ENCODE measurements at places on chromosomes 1 and 21.
A peak's percentile ranks its signal among the peaks of the same experiment; 100 is the strongest.

GRCh38 chr1:61056573-61057439 lies 25.6 kb upstream of the NFIA start:
- peak; percentile 32 for ATAC-seq

DNA sequence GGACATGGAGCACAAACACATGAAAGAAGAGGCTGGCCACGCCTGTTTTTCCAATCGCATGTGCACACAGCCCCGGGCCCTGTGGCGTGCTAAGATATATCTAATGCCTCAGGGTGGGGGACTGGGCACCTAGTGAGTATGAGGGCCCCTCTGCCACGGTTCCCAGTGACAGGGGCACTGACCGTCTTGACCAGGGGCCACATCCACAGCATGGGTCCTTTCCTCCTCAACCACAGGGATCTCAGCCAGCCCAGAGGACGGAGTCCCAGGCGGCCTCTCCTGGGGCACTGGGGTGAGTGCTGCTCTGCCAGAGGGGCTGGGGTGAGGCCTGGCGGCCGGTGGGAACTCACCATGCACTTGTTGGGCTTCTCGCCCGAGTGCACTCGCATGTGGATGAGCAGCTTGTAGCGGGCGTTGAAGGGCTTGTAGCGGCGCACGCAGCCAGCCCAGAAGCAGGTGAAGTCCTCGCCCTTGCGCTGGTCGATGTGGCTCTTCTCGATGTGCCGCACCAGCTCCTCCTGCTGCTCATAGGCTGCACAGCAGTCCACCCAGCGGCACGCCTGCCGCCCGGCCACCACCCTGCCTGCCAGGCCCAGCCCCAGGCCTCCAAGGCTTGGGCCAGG lies 134.7 kb downstream of the DMRTB1 start:
- ATAC-seq: no peak

DNA sequence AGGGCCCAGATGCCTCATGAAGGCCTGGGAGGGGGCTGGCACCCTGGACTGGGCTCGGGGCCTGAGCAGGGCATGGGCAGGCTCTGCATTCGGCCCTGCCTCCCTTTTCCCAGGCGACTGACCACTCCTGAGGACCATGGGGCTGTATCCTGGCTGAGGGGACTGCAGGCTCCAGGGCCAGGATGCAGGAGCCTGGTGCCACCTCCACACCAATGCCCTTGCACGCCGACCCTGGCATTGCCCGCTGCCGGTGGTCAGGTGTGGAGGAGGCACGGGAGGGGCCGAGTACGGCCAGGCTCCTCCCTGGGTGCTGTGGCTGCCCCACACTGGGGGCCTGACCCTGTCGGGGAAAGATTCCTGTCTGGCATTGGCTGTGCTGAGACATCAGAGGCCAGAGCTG lies 128.9 kb downstream of the SIK1 start:
- ATAC-seq: no peak

DNA sequence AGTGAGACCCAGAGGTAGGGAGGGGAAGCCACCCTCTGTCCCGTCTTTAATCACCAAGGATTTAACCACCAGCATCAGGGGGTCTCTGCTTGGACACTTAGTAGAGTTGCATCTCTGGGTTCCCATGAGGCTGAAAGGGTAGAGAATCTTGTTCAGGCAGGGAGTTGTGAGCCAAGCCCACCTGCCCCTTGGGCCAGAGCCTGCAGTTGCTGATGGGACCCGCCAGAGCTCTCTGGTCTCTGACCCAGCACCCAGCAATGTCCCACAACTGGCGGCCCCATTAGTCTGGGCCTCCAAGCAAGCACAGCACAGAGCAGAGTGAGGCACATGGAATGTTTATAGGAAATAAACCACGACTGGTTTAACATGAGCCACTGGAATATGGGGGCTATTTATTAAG lies 166.3 kb downstream of the TRIM33 start:
- ATAC-seq: no peak

GRCh38 chr21:40176724-40177123 lies 309.5 kb downstream of the PCP4 start:
- no peak for ATAC-seq

- ATAC-seq: no peak
Measured at GRCh38 chr1:29278124-29278523, 41.8 kb downstream of the PTPRU start.

GRCh38 chr1:50634251-50634650 lies 211.0 kb upstream of the DMRTA2 start:
- no peak for ATAC-seq

DNA sequence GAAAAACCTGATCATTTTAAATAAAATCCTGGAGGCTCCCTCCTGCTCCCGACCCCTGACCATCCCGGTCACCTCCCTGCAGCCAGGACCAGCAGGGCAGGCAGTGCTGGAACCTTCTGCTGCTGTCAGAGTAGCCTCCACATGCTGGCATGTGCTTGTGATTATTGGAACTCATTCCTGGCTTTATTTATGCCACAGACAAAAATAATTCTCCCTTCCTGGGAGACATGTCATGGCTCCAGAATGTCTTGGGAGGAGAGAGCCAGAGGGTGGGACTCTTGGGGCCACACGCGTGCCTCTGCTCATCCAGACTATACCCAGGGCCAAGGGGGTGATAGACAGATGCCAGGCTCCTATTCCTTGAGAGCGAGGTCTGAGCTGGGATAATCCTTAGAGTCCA lies 183.6 kb upstream of the RAB4A start:
- ATAC-seq: no peak

DNA sequence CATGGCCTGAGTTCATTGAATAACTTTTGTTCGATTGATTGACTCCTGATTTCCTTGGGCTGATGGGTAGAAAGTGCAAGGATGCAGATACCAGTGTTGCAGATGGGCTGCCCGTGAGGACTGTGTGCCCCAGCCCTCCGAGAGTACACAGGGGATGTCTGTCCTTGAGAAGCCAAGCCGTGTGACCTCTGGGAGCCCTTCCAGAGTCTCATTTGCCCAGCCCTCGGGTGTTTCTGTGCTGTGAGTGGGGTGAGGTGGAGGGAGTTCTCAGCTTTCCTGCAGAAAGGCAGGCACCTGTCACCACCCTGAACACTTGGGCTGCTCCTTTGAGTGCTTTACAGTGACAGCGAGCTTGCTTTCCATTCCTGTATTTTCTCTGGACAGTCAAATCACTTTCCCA lies 96.4 kb upstream of the CACNA1E start:
- ATAC-seq: no peak

DNA sequence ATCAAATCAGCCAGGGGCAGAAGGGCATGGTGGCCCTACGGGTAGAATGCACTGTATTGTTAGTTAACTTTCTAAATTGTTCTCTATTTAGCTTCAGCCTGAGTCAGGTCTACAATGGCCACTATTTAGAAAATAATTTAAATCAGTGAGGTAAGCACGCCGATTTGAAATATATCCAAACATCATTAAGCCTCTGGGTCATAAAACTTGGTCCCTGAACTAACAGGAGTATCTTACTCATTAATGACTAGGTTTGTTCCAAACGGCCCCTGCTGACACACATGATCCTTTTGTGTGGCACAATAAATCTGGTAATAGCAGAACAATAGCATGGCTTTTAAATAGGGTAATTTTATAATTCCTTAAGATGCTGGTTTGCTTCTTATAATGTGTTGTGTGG lies 48.4 kb downstream of the STX6 start:
- no peak for ATAC-seq

GRCh38 chr1:116806245-116806644 lies 52.0 kb downstream of the CD2 start:
- peak; percentile 73 for ATAC-seq

DNA sequence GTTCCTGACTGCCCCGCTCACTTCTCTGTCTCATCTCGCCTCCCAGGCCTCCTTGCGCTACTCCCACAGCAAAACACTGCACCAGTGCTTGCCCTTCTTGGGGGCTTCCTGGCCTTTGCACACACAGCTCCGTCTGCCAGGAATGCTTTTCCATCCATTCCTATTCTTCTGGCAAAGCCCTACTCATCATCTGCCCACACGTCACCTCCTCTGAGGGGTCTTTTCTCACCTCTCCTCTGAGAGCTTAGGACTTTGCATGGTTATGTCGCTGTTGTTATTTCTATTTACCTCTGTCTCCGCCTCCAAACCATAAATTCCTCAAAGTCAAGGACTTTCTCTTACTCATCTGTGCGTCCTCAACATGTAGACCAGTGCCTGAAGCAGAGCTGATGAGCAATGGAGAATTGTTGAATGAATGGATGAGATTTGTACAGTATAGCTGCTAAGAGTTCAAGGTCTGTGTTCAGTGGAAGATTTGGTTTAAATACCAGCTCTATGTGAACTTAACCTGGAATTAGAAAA lies 26.4 kb upstream of the BTG2 start:
- ATAC-seq: no peak

DNA sequence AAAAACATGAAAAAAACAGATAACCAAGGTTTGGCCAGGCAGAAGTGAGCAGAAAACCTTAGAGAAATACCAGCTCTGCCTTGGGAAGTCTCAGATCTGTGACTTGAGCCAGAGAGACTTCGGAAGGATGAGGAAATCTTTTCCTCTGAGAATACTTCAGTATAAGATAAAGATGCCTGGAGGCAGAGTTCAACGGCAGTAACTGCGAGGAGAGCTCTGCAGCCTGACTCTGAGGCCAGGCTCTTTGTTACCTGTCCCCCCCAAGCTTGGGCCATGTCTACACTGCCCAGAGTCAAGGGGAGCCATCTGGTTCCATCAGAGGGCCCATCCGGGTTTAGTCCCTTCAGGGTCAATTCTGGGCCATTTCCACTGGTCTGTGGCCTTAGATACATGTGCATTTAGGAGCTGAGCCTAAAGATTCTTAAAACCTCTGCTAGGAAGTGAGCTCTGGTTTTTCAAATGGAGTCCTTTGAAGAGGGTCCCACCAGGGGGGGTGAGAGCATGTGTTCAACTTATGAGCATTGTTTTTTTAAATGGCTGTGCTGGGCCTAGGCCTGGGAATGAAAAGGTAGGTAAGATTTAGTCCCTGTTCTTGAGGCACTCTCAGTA lies 8.7 kb downstream of the KIRREL1 start:
- no peak for ATAC-seq

DNA sequence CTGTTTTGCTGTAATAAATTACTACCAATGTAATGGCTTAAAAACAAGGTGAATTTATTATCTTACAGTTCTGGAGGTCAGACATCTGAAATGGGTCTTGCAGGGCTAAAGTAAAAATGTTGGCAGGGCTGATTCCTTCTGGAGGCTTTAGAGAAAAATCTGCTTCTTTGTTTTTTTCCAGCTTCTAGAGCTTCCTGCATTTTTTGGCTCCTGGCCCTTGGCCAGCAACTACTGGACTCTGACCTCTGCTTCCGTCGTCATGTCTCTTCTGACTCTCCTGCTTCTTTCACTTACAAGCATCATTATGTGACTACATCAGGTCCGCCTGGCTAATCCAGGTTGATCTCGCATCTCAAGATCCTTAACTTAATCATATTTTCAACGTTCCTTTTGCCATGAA lies 350.9 kb downstream of the S1PR1 start:
- ATAC-seq: no peak

GRCh38 chr1:183609313-183609712 lies 19.1 kb upstream of the NCF2 start:
- ATAC-seq: no peak

- no peak for ATAC-seq
Measured at GRCh38 chr1:206700445-206701036, 15.8 kb downstream of the MAPKAPK2 start.

GRCh38 chr1:155007251-155007828 lies 4.7 kb downstream of the ZBTB7B start:
- no peak for ATAC-seq

DNA sequence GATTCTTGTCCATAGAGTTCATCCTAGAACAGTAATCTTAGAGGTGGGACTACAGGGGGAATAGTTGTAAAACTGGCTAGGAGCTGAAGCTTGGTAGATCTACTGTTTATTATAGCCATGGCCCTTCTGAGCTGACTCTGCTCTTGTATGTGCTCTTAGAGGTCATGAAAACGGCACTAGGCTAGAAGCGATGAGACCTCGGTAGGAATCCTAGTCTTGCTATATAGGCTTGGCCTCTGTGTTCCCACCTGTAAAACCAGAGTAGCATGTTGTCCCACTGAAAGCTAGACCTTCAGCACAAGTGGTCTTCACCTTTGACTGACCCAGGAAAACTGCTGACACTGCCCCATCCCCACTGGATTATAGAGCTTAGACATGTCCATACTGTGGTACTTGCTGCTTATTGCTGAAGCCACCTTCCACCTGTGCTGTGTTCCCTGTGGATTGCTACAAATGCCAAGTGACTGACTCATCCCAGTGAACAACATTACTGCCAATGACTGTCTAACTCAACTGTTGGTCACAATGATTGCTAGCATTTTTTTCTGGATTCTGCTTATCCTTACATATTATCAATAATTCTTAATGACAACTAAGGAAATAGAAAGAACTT lies 23.0 kb upstream of the PIGC start:
- no peak for ATAC-seq

GRCh38 chr1:246837418-246838117 lies 94.2 kb downstream of the AHCTF1 start:
- peak; percentile 17 for ATAC-seq

- ATAC-seq: no peak
Measured at GRCh38 chr1:20187813-20188454, 1.6 kb upstream of the PLA2G2C start.

DNA sequence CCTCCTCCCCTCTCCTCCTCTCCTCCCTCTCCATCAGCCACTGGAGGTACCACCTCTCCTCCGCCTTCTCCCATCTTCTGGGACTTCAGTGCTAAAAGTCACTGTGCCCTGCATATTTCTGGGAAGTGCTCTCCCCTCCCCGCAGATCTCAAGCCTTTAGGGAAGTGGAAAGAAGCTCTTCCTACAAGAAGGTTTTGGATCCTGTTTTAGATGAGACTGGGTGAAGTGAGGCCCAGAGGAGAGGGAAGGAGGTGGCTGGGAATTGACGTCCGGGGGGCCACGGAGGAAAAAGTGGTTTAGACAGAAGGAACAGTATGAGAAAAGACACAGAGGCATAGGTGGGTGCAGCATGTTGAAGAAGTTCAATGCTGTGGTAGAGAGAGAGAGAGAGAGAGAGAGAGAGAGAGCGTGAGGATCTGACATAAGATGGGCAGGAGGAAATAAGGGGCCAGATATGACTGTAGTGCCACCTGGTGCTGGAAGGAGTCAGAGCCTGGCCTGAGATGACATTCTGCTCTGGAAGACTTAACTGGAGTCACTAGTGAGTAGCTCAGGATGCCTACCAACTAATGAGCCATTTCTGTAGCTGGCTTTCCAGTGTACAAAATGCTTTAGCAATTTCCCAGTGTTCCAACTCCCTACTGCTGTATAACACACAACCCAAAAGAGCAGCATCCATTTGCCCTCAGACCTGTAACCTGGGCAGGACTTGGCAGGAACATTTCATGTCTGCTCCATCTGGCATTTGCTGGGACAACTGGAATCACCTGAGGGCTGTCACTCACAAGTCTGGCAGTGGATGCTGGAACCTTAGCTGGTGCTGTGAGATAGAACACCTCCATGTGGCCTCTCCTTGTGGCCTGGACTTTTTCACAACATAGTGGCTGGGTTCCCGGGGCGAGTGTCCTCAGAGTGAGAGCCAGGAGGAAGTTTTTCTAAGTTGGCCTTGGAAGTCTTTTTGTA lies 16.6 kb upstream of the ZSCAN20 start:
- peak; percentile 44 for ATAC-seq
